ENCODE measurements at places on chromosomes 12 and 14. TPM values are rescaled to one million over a fixed set of nuclear protein-coding genes. Genes with fewer than 3 reads are reported as not detected.

- DNase-seq = no peak
Measured at GRCh38 chr12:42793166-42793565, 203.6 kb upstream of the PRICKLE1 start.

DNA sequence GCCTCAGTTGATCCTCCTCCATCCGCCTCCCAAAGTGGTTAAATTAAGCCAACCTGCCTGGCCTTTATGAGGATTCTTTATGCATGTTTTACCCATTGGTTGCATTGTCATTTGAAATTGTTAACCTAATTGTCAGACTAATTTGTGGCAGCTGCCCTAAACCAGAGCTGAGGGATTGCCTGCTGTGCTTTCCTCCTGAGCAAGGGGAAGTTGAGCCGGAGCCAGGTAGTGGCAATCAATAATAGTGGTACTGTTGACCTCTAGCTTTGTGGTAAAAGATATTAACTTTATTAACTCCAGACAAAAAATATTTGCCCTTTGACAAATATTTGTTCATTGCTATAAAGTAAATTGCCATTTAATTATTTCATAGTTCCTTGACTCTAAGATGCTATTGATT lies 5.6 kb upstream of the HEBP1 start:
- DNase-seq = no peak

DNA sequence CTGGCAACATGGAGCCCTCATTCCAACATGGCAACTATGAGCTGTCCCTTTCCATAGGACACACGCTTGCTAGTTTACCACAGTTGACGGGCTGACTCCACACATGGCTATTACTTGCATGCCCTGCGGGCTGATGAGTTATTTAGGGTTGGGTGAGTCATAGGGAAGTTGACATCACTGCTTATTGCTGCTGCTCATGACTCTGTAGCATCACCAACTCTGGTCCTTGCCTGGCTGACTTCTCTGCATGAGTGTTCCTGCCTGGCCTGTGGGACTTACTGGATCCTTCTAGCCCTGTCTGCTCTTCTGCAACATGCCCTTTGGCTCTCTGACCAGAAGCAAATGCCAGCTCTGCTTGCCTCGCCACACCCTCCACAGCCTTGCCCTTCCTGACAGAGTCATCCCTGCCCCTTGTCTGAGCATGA lies 199.5 kb downstream of the ANO6 start:
- DNase-seq = no peak

- DNase-seq = no peak
Measured at GRCh38 chr12:8916154-8916553, 1.8 kb downstream of the PHC1 start.

DNA sequence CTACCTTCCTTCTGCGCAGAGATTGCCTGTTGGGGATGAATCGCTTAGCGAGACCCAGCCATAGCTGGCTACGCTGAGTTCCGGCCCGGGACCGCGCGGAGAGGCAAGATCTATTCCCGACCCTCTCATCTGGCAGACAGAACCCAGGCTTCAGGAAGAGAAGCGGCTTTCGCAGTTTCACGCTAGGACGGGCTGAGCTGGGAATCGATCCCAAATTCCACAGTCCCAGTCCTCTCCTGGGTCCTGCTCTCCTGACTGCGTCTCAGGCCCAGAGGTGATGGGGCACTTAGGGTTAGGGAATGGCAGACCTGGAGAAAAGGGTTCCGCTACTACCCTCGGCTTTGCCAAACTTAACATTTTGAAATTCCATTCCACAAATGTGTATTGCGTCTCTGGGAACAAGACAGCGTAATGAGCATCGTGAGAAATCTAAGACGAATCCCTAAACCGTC lies 2.8 kb downstream of the PTPN21 start:
- peak; percentile 43 for DNase-seq

GRCh38 chr12:116303929-116304328 lies 26.4 kb upstream of the MED13L start:
- no peak for DNase-seq

LRFN5 gene
- 5.9 TPM for total RNA-seq

DNA sequence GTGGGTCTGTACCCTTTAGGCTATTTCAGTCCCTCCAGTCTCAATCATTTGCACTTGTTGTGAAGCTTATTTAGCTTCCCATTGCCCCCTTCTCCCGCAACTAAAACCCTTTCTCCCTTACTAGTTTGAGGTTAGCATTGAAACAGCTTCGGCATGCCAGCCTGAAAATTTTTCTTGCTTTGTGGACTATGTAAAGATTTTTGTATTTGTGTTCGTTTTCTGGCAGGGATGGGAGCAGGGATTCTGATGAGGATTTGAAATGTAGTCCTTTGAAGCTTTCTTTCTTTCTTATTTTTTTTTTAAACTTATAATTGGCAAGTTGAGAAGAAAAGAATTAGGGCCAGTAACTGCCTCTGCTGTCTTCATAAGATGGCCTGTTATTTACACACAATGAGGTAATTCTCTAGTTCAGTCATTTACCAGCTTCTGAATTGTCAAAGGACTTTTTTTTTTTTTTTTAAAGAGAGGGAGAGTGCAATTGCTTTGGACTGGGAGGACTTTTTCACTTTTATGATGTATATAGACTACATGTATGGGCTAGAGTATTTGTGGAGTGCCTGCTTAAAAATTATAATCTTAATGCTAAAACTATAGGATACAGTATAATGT lies 29.0 kb downstream of the PALS1 start:
- DNase-seq = no peak

KIF5A gene
- total RNA-seq = 6.8 TPM

DNA sequence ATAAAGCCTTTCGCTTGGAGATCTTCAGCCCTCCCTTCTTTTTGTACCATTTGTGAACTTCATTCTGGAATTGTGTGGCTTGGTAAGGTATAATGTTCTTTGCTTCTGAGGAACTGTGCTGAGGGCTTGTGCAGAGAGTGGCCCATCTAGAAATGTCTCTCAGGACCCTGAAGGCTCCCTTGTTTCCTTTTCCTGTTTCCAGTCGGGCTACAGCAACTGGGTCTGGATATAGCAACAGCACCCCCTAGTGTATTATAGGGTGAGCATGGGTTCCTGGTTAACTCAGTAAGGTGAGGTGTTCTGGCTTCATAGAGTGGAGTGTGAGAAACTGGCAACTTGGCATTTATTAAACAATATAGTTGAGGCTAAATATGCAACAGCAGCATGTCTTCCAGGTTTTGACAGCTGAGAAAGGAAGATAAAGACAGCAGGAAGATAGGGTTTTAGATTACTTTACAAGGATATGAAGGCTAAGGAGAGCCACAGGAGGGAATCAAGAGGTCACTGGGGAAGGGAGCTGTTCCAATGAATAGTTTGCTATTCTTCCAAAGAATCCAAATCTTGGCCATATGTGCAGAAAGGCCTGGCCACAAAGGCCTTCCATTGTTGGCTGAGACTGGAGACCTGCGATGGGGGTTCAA lies 49.1 kb upstream of the RNU6-8 start:
- peak; percentile 76 for DNase-seq

DNA sequence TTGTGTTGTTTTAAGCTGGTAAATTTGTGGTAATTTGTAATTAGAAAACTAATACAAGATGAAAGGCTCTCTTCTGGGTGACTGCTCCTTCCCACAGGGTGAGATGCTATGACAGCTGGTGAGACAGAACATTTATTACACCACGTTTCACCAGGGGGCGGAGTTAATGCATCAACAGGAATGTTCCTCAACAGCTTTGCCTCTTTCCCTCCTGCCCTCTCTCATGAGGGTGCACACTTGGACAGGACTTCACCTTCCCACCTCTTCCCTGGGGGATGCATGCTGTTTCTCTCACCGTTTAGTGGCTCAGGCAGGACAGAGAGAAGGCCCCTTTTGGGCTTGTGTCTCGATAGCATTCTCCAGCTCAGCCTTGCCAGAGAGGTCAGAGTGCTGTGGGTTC lies 13.4 kb upstream of the PPP1R1A start:
- no peak for DNase-seq

GRCh38 chr12:15741082-15741481 lies 48.1 kb downstream of the EPS8 start:
- no peak for DNase-seq

DNA sequence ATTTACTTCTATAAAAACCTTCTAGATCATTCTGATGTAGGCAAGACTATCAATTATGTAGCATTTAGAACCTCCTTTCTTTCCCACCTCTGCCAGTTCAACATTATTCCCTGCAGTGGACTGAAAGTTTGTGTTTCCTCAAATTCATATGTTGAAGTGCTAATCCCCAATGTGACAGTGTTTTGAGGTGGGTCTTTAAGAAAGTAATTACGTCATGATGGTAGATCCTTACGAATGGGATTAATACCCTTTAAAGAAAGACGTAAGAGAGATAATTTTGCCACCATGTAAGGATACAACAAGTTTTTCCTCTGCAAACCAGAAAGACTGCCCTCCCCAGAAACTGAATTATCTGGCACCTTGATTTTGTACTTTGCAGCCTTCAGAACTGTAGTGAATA lies 1489.7 kb upstream of the SEL1L start:
- DNase-seq = no peak

- DNase-seq = no peak
Measured at GRCh38 chr12:57165741-57166140, 18.3 kb upstream of the LRP1-AS start.

DNA sequence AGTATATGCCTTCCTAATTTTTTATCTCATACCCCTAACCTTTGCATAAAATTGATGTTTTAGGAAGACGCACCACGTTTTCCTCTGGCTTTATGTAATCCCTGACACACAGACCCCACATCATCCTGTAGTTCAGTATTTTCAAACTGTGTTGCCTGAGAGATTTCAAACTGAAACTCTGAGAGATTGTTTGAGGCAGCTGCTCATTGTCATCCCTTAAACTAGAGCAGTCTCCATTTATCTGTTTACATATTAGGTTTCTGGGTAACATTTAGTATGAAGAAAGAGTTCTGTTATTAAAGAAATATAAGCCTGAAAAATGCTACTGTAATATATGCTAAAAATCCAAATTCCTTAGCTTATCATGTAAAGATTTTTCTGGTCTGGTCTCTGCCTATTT lies 24.3 kb downstream of the MNAT1 start:
- DNase-seq = no peak

- no peak for DNase-seq
Measured at GRCh38 chr12:75831402-75831801, 200.2 kb downstream of the PHLDA1 start.

DNA sequence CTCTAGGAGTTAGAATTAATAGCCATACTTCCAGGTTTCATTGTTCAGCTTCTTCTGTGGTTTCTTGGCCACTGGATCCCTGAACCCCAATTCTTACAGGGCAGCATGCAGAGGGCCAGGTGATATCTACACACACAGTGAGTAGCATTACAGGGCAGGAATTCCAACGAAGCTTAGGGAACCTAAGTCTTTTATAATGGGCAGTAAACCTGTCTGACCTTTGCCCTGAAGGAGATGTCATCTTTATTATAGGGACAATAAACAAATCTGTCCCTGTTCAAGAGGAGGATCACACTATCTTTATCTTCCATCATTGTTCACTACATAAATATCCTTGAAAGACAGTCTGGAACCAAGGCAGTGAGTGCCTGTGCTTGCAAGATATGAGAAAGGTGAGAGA lies 11.7 kb upstream of the EML5 start:
- DNase-seq = no peak

CATSPERB gene
- total RNA-seq = 6.4 TPM

GRCh38 chr14:90456551-90456950 lies 59.7 kb downstream of the CALM1 start:
- no peak for DNase-seq

GRCh38 chr12:95322326-95322725 lies 104.7 kb downstream of the VEZT start:
- no peak for DNase-seq

Measured in testis (tissue), 5 donors.